Uterus (tissue), 4 donors: ENCODE measurements at places on chromosomes 13 and 19. TPM values are rescaled to one million over a fixed set of nuclear protein-coding genes. Genes with fewer than 3 reads are reported as not detected.

DNA sequence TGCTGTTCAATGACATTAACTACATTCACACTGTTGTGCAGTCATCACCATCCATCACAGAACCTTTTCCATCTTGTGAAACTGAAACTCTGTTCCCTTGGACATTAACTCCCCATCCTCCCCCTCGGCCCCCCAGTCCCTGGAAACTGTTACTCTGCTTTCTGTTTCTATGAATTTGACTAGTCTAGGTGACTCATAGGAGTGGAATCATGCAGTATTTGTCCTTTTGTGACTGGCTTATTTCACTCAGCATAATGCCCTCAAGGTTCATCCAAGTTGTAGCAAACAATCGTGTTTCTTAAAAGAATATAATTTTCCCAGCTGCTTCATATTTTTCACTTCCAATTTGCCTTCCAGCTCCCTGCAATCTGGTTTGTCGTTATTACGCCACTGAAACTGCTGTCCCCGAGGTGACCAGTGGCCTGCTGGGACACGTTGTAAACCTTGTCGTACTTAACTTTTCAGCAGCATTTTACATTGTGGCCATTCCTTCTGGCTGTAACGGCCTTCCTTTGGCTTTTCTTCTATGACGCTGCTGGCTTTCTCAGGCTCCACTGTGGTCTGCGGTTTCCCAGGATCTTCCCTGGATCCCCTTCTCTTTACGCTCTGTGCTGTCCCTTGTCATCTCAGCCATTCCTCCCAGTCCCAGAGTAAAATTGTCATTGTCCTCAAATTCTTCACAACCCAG lies 74.0 kb downstream of the DHRS12 start:
- peak; percentile 81 for DNase-seq
- no peak overlapping the region for H3K4me3 ChIP-seq
- no peaks in the 10 kb centered on the region for H3K27me3 ChIP-seq
- H3K4me1 ChIP-seq: no peaks in the 10 kb centered on the region

DNA sequence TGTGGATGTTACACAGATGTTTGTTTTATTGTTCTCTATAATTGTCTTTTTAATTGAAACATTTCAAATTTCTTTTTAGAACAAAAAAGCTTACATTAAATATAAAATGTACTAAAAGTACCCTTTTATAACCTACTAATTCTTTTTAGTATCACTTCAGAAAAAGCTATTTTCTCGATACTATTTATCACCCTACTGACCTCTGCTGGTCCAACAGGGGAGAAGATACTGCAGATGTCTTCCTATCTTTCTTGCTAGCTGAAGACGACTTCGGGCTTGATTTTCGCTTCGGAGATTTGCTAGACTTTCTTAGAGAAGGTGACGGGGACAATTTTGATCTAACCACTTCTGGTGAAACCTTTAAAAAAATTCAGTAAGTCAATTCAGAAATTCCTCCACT lies 42.4 kb downstream of the ZC3H13 start:
- DNase-seq: no peak
- no peak overlapping the region for H3K27ac ChIP-seq
- H3K36me3 ChIP-seq: no peaks in the 10 kb centered on the region
- H3K4me1 ChIP-seq: no peaks in the 10 kb centered on the region

DNA sequence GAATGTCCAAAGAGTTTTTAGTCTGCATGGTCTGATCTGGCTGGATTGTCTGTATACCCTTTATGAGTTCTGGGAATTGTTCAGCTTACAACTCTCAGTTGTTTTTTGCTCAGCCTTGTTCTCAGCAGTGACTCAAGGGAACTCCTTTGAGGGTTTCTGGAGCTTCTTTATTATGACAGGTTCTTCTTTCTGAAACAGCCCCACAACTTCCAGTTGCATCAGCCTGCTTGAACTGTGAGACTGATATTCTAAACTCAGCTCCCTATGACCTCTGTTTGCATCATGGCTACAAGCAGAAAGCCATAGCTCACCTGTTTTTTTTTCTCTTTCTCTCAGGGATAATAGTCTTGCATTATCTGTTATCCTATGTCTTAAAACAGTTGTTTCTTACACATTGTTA lies 85.0 kb downstream of the TDRD3 start:
- no peaks in the 10 kb centered on the region for H3K36me3 ChIP-seq
- H3K27me3 ChIP-seq: no peaks in the 10 kb centered on the region
- no peaks in the 10 kb centered on the region for H3K4me1 ChIP-seq
- no peak overlapping the region for H3K4me3 ChIP-seq
- no peak overlapping the region for H3K27ac ChIP-seq
- DNase-seq: no peak

DNA sequence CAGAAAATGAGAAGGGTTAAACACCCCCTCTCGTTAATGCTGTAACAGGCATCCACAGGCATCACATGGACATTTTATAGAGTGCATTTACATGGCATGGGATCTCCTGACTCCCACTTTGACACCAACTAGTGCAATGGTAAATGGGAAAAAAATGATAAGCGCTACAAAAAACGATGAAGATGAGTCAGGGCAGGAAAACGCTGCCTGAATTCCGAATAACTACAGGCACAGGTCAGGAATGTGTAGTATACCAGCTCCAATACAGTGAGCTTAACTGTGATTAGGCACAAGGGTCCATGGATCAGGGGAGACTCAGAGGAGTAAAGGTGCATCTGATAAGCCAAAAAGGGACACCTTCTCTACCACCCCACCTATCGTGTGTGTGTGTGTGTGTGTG lies 223.6 kb downstream of the FOXO1 start:
- H3K4me3 ChIP-seq: no peak overlapping the region
- no peak overlapping the region for H3K27ac ChIP-seq
- no peak for DNase-seq
- no peaks in the 10 kb centered on the region for H3K36me3 ChIP-seq
- H3K27me3 ChIP-seq: no peaks in the 10 kb centered on the region

DNA sequence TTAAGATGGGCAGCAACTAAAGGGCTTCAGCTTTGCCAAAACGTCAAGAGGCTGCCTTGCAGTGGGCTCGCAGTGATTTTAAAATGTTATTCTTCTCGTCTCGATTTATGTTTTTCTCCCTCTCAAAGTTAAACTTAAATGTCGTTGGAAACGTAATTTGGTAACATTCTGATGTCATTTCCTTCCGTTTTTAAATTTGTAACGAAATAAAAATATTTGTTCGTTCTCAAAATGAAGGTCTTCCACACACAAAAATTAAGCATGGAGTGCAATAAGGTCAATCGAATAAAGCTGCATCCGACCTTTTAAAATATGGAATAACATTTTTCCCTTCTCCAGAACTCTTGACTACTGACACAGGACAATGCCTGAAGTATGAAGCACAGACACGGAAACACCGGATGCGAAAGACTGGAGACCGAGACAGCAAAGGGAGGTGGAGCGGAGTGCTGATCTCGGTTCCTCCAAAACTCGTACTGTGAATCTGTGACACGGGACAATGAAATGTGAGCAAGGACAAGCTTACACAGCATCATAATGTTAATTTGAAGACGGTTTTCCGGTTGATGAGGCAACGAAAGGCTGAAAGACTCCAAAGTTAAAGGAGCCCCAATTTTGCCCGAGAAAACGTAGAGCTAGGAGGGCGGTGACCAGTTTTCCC lies 850 bp downstream of the MTMR6 start:
- H3K27me3 ChIP-seq: no peaks in the 10 kb centered on the region
- no peak for DNase-seq
- no peaks in the 10 kb centered on the region for H3K36me3 ChIP-seq
- peak overlapping the region; percentile 68 for H3K4me3 ChIP-seq
- H3K27ac ChIP-seq: peak overlapping the region; percentile 67

DNA sequence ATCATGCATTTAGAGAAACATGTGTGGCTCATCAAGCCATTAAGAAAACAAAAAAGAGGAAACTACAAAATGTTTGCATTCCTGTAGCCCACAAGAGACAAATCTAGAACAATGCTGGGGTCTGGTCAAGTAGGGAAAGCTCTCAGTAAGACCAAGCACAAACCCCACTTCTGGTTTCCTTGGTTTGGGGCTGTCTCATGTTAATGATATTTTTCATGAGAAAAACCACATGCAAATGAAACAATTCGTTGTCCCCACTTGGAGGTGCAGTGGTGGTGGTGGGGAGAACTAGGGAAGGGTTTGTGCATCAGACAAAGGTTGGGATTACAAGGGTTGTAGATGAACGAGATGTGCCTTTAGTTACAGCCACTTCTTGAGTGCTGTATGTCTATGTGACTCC lies 7.0 kb upstream of the RB1 start:
- no peak overlapping the region for H3K4me3 ChIP-seq
- no peak for DNase-seq
- no peak overlapping the region for H3K27ac ChIP-seq
- H3K36me3 ChIP-seq: no peaks in the 10 kb centered on the region
- no peaks in the 10 kb centered on the region for H3K4me1 ChIP-seq

GRCh38 chr19:34633802-34634201 lies 43.2 kb downstream of the SCGB2B2 start:
- H3K27ac ChIP-seq: no peak overlapping the region
- no peak overlapping the region for H3K4me3 ChIP-seq
- H3K4me1 ChIP-seq: no peaks in the 10 kb centered on the region
- no peaks in the 10 kb centered on the region for H3K36me3 ChIP-seq
- no peak for DNase-seq

Gene DMKN
- total RNA-seq: 73.7 TPM

Gene TMEM255B
- total RNA-seq: 1.8 TPM
